ENCODE measurements at places on chromosomes 16 and 17.

DNA sequence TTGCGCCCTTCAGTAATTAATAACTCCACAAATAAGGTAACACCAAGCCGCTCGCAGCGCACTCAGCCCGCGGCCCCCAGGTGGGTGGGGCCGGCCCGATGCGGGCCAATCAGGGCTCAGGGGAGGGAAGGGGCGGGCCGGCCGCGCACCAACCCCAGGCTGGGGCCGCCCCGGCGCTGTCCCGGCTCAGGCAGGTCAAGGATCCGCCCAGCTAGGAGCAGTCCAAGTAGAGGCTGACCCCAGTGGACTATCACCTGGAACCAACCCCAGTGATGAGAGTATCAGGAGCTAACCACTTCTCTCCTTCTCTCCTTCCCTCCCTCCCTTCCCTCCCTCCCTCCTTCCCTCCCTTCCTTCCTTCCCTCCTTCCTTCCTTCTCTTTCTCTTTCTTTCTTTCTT is 110.8 kb downstream of the C16orf78 start:
- DNase-seq = no peak

GRCh38 chr17:15434956-15435355 is 32.5 kb downstream of the CDRT4 start:
- no peak for DNase-seq

- DNase-seq = no peak
Observed at GRCh38 chr17:193841-194806, 12.7 kb upstream of the DOC2B start.

- DNase-seq = no peak
Observed at GRCh38 chr16:80687606-80688005, 116.8 kb downstream of the CDYL2 start.

GRCh38 chr17:51071556-51071955 is 49.1 kb downstream of the SPAG9 start:
- DNase-seq = no peak

GRCh38 chr17:72146371-72146770 is 25.6 kb downstream of the SOX9 start:
- no peak for DNase-seq

- DNase-seq = no peak
Observed at GRCh38 chr16:87361916-87362619, 21.5 kb downstream of the FBXO31 start.
